ENCODE measurements at places on chromosomes 1 and 21. TPM values are rescaled to one million over a fixed set of nuclear protein-coding genes. Genes with fewer than 3 reads are reported as not detected.

- DNase-seq, result peak; percentile 58
Observed at GRCh38 chr1:206809504-206810084, 37.3 kb upstream of the IL10 start.

- peak; percentile 93 for DNase-seq
Observed at GRCh38 chr1:24847995-24848881, 81.8 kb downstream of the RUNX3 start.

GRCh38 chr1:237152506-237153335, 110.7 kb downstream of the RYR2 start:
- no peak for DNase-seq

The OPTC gene
- total RNA-seq, result not detected

The COL24A1 gene
- 3.9 TPM for total RNA-seq

Measured in fibroblast of villous mesenchyme (primary cell).